H9 (cell line): ENCODE measurements at places on chromosomes 3 and 15.

- DNase-seq, result no peak
Observed at GRCh38 chr3:172946061-172946460, 195.0 kb downstream of the SPATA16 start.

GRCh38 chr15:76793162-76793561 is 112.0 kb downstream of the SCAPER start:
- no peak for DNase-seq

DNA sequence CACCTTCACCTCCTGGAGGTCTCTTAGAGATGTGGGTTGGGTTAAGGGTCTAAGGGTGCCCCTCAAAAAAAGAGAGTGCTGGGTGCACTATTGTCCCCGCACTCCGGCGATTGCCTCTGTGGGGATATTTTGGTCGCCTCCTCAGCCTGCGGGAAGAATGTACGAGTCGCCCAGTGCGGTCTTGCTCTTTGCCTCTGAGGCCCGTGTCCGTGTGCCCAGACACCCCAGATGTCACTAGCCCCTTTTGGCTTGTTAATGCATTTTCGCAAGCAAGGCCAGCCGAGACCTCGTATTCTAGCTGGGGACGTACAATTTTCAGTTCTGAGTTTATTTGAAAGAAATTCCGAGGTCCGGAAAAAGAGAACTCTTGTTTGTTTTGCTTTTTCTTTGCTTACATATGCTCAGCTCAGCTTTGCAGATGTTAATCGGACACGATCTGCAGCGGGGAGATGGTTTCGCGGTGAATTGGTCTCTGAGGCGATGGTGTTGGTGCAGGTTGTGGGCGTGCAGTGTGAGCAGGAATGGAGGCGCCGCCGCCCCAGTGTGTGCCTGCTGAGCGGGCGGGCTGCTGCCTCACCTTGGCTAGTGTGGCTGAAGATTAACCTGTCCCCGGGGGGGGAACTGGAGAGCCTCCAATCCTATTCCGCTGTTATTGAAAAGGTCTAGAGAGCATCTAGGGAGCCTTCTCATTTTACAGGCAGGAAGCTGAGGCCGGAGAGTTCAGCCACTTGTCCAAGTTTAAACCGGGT is 1.4 kb downstream of the ST6GAL1 start:
- peak; percentile 64 for DNase-seq

DNA sequence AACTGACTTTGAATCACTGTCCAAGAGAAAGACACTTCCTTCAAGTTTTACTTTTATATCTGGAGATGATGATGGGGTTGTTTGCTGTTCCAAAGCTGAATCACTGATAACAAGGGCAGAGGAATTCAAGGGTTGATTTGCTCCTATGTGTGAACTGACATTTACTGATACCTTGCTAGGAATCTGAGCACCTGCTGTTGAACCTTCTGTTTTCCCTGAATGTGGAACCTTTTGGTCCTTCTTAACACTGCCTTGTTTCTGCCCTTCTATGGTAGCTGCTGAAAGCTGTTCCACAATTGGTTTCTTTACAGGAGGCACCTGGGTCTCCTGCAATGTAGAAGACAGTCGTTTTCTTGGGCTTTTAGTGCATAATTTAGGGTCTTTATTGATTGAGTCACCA is 102.0 kb upstream of the NEDD4 start:
- DNase-seq, result no peak

- DNase-seq, result no peak
Observed at GRCh38 chr3:27840807-27841594, 118.9 kb upstream of the EOMES start.

- no peak for DNase-seq
Observed at GRCh38 chr3:96677156-96677555, 137.2 kb upstream of the EPHA6 start.

DNA sequence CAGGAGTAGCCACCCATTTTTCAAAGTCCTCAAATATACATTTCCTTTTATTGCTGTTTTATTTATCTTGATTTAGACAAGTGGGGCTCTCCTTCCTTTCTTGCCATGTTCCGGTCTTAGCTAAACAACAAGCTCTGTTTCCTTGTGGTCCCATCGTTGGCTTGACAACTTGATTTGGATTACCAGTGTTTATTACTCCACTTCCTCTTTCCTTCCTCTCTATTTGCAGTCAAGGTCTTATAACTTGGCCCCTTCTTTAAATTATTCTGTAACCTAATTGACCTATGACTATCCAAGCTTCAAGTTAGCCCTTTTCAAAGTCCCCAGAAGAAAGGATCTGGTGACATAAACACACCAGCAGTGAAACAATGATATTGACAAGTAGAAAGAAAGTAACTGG is 130.6 kb upstream of the STT3B start:
- no peak for DNase-seq

GRCh38 chr3:142844339-142844977 is 44.4 kb downstream of the PCOLCE2 start:
- DNase-seq, result no peak

GRCh38 chr3:33795856-33796536 is 2.4 kb upstream of the PDCD6IP start:
- no peak for DNase-seq

DNA sequence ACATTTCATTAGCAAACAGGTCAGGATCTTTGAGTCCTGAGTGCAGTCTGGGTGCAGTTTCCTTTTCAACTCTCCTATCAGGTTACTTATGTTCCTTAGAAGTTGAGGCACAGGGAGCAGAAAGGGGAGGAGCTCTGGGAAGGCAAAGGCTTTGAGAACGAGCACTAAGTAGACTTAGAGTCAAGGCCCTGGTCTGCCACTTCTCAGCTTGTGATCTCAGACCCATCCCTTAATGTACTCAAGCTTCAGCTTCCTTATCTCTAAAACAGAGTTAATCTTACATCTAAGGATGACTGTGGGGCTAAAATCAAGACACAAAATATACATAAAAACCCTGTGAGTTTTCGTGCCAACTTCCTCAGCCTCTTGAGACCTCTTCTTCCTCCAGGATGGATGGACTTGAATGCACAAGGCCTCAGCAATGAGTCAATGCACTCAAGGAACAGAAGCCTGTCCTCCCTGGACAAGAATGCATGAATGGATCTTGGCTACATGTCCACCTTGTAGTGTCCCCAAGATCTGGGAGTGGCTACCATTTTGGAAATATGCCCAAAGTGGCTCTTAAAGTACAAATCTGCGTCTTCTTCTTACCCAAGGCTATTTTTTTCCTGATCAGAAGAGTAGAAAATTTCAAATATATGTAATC is 105.1 kb downstream of the WDR76 start:
- no peak for DNase-seq

DNA sequence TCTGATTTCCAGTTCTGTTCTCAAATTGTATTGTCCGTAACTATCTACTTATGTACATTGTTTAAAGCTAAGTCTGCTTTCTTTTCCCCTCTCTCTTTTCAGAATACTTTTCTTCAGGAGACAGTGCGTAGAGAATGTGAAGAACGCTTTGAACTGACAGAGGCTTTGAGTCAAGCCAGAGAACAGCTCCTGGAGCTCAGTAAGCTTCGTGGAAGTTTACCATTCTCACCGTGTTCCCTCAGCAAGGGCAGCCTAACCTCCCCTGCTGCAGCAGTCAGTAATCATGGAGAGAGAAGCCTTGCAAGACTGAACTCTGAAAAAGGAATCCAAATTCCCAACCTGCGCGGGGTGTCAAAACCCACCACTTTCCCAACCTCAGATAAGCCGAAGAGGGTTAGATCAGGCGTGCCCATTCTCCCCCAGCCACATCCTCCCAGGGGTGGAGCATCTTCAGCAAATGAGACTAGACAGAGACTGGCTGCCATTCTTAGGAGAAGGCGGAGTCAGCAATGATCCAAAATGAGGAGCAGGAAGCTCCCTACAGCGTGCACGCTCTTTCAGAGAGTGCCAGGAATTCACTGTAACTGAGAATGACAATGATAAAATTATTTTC is 114.6 kb downstream of the CCNL1 start:
- peak; percentile 76 for DNase-seq
